ENCODE measurements at places on chromosomes 12 and 14.

- DNase-seq = no peak
Measured at GRCh38 chr14:63492391-63492790, 50.8 kb downstream of the PPP2R5E start.

DNA sequence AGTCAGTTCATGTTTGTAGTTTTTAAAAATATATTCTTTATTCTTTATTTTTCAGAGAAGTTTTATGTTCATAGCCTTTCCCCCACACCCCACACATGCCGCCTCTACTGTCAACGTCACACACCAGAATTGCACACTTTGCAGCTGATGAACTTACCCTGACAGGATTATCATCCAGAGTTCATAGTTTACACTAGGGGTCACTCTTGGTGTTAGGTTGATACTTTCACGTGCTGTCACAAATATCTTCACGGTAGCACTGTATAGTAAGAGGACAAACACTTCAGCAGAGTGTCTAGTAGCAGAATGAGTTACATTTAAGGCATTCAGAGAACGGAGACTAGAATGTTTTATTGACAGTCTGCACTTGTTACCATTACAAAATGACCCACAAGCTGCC is 5.1 kb downstream of the DPPA3 start:
- DNase-seq = peak; percentile 60

GRCh38 chr14:76446921-76447320 is 71.0 kb downstream of the ESRRB start:
- no peak for DNase-seq

DNA sequence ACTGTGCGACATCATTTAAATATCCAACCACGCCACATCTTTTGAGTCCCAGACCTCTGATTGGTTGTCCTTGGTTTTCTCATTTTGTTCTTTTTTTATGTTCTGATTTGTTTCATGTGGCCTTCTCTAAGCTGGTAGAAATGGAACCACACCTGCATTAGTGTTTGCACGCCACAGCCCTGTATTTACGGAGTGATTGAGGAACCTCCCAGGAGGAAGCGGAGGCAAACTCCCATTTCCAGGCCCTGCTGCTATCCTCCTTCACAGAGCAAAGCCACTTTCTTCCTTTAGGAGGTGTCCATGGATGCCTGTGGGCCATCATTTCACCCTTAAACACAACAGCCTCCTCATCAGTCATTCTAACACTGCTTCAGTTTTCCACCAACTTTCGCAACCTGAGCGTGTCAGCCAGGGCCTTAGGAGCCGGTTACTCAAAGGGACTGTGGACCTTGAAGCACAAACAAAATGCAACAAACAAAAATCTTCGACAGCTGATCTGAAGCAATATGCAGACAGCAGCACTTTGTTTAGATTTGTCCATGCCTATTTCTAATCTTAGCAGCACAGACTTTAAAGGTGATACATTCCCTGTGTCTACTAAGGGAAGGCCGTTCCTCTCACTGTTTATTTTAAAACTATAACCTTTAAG is 1258.1 kb upstream of the TMEM132C start:
- no peak for DNase-seq

DNA sequence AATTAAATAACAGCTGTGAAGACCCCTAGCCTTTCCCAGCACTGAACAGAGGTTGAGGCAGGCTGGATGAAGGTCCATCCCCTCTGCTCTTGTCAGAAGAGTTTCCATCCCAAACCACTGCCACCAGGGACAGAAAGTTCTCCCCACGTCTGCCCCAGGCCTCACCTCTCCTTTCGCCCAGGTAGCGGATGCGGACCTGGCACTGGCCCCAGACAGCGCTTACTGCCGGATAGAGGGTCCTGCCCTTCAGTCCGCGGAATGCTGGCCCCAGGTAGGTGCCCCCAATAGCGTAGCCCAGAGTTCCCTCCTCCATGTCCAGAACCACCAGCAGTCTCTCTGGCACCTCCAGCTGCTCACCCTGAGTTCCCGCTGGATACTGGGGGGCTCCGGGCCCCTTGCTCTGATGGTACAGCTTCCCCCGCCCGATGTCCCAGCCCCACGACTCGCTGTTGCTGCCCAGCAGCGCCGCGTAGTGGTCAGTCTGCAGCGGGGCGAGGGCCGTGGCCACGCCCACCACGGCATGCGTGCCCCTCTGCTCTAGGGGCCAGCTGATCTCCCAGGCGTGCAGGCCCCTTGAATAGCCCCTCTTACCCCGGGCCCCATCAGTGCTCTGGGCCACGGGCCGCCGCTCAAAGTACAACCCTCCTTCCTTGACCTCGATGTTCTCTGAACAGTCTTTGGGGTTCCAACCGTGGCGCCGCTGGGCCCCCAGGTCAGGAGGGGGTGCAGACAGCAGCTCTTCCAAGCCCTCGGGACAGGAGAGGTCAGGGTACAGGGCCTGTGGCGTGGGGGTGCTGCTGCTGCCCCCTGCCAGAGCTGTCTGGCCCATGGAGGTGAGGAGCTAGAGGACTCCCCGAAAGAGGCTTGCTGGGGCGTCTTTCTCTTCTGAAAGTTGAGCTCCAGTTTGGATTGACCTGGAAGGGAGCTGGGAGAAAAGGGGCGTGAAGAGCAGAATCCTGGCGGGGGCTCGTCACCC is 742 bp downstream of the SPSB2 start:
- DNase-seq = peak; percentile 60

DNA sequence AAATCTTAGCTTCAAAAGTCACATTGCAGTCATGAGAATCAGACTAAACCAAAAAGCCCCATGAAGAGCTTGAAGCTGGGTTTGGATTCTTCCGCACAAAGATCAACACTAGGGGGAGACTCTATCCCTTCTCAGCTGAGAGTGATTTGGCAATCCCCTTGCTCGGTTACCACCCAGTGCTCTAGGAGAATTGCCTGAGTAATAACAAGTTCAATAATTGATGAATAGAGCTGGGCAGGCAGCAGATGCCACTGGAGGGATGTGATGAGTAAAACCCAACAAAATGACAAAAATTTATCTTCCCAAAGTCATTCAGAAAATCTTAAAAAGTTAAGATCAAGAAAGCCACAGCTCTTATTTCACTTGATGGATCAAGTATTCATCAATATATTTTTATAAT is 185.6 kb upstream of the ARID2 start:
- peak; percentile 82 for DNase-seq

All from MV-4-11 (cell line).